ENCODE measurements at places on chromosomes 1 and 21.

GRCh38 chr1:64033667-64034220 lies 169.7 kb upstream of the UBE2U start:
- no peak for DNase-seq

DNA sequence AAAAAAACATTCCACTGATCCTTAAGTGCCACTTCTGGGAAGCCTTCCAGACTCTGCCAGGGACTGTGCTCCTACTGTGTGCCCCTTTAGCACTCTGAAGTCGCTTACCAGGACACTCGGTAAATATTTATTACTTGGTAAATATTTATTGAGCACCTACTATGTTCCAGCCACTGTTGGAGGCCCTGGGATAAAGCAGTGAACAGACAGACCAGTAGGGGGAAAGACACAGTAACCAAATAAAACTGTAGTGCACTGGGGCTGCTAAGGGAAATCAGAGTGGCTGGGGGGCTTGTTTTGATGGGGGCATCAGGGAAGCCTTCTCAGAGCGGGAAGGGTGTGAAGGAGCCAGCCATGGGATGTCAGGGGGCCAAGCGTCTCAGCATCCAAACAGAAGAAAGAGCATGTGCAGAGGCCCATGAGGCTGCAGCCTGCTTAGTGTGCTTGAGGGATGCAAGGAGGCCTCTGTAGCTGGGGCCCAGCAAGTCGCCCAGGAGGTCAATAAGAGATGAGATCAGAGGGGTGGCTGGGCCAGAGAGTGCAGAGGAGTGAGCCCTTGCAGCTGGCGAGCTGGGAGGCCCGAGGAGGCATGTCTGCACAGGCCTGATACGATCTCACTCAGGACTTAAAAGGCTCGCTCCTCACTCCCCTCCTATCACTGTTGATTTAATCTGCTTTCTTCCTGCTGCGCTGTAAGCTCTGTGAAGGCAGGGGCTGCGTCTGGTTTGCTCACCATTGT lies 28.6 kb downstream of the KAZN start:
- no peak for DNase-seq

DNA sequence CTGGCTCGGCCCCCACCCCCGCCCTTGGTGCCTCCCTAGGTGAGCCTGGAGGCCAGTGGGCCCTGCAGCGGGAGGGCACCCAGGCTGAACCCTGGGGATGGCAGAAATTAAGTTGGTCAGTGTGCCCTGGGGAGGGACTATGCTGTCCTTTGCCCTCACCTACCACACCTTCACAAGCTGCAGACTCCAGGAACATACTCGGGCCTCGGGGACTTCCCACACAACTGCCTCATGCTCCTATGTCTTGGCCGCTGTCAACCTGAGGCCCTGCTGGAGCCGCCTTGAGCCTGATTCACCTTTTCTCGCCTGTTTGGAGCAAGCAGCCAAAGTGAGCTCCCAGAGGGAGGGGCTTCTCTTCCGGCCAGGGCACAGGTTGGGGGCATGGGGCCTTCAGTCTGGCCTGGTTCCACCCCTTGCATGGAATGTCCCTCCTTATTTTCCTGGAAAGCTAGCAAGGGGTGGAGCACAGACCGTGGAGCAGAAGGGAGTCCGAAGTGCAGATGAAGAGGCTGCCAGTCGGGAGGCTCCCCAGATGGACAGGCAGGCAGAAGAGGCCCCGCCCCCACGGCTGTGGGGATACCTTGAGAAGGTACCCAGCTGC lies 24.7 kb downstream of the KNCN start:
- no peak for DNase-seq

GRCh38 chr1:20666804-20667203 lies 5.6 kb upstream of the DDOST start:
- peak; percentile 6 for DNase-seq

DNA sequence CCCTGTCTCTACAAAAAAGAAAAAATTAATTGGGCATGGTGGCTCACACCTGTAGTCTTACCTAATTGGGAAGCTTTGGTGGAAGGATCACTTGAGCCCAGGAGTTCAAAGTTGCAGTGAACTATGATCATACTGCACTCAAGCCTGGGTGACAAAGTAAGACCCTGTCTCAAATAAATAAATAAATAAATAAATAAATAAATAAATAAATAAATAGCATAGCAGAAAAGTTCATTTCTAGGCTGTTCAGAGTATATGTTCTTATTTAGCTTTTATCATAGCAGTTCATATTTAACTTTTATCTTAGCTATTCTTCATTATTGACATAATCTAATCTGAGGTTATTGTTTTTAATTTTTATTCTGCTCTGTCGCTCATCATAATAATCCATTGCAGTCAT lies 8.7 kb upstream of the SEC16B start:
- no peak for DNase-seq

All from SW 1271 (cell line).